Hematopoietic multipotent progenitor cell treated with erythropoietin and hydrocortisone succinate and interleukin-3 and kit ligand, for 15 days (in vitro differentiated cells): ENCODE measurements at places on chromosomes 5 and 9.

DNA sequence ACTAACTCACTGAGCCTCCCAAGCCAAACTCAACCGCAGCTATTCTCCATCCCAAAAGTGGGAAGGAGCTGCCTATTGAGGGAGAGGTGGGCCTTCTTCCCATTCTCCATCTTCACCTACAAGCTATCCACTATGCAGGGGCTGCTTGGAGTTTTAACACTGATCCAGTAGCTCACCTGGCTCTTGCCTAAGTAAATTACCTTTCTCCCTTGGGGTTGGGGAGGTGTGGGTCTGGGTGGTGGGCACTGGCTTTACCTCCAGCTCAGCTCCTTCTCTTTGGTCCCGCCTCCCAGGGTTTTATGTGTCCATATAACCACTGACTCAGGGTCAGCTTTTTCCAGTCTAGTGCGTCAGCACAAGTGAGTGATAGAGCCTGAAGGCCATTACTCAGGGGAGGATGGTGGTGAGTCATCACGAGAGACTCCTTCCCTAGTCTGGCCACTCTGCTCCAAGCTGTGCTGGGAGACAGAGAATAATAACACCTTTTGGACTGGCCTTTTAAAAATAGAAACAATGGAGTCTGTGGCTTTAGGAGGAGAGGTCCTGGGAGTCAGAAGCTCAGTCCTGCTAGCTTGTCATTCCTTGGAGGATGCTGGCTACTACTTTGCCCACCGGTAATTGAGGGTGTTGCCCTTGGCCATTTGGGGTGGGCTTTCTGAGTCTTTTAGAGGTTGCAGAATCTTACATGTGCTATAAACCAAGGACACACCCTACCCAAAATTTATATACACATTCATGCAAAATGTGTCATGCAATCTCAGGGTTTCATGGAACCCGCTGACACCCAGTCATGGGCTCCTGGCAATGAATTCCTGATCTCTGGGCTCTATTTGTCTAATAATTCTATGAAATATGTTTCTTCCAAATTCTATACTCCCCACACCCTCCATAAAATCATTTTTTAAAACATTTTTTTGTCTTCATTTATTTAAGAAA, 35.6 kb upstream of the ATP6V1G1 start:
- no peak for DNase-seq

DNA sequence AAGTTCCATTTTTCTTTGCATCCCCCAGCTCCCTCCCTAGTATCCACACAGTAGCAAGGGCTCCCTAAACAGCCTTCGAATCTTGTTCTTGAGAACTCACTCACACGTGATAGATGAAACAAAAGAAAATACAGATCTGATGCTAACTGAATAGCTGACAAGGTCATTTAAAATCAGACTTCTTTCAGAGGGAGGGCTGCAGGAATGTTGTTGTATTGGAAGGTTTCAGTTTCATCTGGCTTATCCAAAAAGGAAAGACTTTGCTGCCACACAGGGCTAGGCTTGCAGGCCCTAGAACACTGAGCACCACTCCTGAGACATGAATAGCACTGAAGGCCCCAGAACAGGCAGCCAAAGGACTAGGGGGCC, 3.2 kb downstream of the CD180 start:
- DNase-seq: no peak

DNA sequence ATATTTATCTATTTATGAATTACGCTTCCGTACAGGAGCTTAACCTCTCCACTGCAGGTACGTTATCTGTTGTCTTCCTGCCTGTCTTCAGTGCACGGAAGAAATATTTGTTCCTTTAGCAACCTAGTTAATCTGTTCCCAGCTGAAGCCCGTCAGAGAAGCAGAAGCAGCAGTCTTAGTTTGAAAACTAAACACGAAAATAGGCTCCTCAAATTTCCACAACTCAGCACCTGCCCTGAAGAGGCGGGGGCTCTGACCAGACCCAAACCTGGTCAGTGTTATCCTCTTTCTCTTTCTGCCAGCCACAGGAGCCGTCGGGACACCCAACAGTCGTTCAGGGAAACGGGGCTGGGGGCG, 462 bp downstream of the NUDCD2 start:
- no peak for DNase-seq

DNA sequence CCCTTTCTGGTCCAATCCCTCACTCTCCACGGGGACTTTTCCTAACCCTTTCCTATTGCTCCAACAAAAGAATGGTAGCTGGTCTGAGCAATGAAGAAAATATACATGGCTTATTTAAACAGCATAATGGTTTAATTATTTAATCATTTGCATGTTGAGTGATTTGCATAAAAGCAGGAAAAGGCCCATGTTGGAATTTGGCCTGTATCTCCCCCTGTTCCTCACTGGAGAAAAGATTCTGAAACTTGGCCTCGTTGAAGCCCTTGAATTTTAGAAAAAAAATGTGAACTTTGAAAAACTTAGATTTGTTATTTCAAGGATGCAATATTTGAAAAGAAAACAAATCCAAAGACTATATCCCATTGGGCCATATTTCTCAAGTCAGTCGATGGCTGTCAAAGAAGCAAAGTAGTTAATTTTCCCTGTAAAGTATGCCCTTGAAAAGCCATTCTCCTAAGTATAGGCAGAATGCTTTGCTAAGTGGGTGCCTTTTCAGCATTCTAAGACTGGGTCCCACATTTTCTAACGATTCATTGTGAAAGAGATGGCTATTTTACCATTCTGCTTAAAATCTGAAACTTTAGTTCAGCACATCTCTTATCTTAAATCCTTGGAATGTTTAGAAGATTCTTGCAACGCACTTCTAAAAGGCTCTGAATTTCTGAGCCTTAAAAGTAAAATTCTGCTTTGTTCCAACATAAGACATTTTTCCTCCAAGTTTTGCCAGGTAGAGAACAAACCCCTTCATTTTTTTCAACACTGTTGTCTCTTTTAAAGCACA, 428.8 kb downstream of the ARHGEF28 start:
- no peak for DNase-seq

GRCh38 chr5:147626464-147626863, 116.6 kb upstream of the DPYSL3 start:
- peak; percentile 58 for DNase-seq

DNA sequence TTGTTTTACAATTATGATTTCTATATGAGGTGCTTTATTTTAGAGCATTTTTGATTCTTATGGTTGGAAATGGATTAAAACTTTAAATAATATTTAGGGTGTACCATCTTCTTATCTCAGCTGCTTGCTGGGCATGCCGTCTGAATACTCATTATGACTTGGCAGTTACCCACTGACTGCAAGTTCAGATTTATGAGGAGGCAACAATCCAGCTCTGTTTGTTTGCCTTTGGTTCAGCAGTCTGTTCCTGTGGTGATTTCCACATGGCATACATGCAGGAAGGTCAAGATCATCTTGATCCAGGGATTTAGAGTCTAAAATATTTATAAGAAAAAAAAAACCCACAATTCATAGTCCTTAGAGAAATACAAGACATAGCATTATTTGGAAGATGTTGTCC, 1254.5 kb upstream of the NUDT12 start:
- DNase-seq: no peak

DNA sequence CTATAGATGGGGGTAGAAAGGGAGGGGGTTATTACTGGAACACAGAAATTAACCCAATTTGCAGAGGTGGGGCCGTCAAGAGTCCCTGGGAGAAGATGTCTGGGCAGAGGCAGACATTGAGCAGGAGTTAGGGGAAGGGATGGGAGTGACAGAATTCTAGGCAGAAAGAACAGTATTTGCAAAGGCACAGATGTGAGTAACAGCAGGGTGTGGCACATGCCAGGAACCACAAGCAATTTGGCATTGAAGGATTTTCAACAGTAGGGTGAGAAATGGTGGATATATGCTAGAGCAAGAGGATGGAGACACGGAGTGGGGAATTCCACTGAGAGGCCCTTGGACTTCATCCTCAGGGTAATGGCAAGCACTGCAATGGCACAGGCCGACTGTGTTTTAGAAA, 71.6 kb upstream of the FRRS1L start:
- DNase-seq: no peak

DNA sequence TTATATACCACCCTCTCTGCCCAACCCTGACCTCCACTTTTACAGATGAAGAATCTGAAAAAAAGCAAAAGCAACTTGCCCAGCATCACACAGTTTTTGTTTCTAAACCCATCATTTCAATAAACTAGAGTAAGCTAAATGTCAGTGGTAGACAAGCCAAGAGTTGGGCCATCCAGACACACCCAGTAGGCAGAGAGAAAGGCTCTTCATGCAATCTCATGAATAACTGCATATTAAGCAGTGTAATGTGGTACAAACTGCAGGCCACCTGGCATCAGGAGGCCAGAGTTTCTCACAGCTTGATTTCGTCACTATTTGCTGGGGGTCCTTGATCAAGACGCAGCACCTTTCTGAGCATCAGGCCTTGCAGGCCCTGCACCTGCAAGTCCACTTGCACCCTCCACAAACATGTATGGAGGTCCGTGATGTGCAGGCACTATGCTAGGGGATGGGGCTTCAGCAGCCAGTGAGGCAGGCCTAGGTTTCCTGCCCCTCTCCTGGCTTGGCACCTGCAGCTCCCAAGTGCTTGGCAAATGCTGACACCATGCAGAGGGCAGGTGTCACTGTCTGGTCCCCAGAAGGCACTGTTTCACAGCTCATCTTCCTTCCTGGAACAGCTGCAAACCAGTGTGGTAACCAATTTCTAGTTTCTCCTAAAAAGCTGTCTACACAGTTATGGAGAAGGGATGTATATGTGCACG, 29.8 kb downstream of the ADAM19 start:
- DNase-seq: no peak

DNA sequence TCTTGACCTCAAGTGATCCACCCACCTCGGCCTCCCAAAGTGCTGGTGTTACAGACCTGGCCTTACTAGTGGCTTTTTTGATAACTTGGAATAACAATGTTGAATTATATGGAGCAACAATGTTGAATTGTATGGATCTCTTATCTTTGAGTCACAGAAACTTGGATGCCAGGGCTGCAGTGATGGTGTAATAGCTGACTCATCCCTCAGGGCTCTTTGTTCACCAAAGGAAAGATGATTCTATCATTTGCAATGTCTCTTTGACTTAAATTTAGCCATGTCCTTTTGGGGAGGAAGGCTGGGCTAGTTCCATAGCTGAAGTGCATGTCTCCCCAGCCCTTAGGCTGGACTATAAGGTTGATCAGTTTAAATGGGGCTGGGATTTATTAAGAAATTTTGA, 172.3 kb downstream of the PDZD2 start:
- DNase-seq: no peak

- DNase-seq: no peak
Measured at GRCh38 chr9:93613791-93614190, 37.4 kb downstream of the PHF2 start.

DNA sequence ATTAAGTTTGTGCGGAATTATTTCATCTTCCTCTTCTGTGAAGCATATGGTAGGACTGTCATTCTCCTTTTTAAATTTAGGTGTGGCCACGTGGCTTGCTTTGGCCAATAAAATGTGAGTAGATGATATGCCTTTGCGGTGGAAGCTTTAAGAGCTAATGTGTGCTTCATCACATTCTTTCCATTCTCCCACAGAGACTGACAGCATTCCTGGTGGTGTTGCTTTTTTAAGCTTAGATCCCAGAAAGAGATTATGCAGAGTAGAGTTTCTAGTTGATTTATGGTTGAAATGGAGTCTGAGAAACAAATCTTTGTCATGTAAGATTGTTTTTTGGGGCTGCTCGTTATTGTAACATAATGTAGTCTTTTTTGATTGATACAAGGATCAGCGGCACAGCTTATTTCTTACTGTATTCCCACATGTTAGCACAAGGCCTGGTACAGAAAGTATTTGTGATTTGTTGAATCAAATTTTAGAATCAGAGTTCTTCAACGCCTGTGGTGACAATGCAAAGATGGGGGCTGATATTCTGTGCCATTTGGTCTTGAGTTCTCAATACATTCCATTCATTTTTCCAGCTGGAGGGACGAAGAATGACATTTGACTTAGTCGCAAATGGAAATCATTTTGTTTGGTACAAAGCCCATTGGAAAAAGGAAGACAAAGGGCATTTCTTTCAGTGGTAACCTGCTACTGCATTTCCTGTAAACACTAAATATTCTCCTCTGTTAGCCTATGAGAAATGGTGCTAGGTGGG, 209.9 kb upstream of the VLDLR start:
- DNase-seq: no peak

GRCh38 chr5:154321546-154321945, 124.3 kb upstream of the SAP30L start:
- no peak for DNase-seq

GRCh38 chr5:54959673-54960418, 25.5 kb downstream of the ESM1 start:
- DNase-seq: peak; percentile 3

DNA sequence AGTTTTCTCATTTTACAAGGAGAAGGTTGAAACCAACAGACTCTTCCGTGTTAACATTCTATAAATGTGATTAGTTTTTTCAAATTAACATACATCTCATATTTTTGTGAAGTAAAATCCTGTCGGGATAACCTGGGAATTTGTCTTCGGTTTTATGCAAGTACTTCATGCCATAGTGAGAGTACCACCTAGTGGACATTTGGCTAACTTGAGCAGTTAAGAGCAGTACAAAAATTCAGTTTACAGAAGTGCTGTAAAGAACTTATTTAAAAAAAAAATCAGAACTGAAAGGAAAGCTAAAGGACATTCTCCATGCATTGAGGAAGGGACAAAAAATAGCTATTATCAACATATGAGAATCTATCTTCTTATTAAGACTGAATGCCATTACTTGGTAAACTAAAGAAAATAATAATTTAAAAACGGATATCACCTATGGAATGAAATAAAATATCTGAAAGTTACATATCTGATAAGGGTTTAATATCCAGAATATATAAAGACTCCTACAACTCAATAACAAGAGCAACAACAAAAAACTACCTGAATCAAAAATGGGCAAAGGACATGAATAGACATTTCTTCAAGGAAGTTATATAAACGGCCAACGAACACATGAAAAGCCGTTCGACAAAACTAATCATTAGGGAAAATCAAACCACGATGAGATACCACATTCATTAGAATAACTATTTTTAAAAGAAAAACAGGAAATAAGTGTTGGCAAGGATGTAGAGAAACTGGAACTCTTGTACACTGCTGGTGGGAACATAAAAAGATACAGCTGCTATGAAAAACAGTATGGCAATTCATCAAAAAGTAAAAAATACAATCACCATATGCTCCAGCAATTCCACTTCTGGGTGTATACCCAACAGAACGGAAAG, 117.0 kb upstream of the GNA14 start:
- peak; percentile 19 for DNase-seq

DNA sequence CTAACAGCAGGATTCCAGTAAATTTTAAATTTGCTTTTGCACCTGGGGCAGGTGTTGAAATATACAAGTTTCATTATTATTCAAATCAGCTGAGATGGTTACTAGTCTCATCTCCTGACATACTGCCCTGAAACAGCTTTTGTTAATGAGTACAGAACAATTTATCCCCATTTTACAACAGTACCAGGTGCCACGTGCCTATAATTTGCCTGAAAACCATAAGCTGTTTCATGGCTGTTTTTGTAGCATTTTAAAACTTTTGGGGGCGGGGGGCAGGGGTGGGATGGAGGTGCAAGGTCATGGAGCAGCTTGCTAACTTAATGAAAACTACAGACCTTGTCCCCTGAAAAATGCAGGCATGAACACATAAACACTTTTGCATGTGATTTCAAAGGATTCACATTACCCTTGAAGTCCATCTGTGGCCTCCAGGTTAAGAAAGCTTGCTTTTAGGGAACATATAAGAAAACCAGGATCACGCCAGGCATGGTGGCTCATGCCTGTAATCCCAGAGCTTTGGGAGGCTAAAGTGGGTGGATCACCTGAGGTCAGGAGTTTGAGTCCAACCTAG, 42.1 kb downstream of the TIMD4 start:
- DNase-seq: no peak

- DNase-seq: no peak
Measured at GRCh38 chr5:121737120-121737519, 114.6 kb upstream of the FTMT start.

- no peak for DNase-seq
Measured at GRCh38 chr5:44565902-44566301, 176.7 kb upstream of the FGF10 start.

- DNase-seq: no peak
Measured at GRCh38 chr5:156686796-156687195, 163.3 kb upstream of the PPP1R2B start.
